ENCODE measurements at places on chromosomes 1 and 21. TPM values are rescaled to one million over a fixed set of nuclear protein-coding genes. Genes with fewer than 3 reads are reported as not detected.

GRCh38 chr1:183693521-183693920 lies 40.4 kb upstream of the APOBEC4 start:
- no peak for DNase-seq

DNA sequence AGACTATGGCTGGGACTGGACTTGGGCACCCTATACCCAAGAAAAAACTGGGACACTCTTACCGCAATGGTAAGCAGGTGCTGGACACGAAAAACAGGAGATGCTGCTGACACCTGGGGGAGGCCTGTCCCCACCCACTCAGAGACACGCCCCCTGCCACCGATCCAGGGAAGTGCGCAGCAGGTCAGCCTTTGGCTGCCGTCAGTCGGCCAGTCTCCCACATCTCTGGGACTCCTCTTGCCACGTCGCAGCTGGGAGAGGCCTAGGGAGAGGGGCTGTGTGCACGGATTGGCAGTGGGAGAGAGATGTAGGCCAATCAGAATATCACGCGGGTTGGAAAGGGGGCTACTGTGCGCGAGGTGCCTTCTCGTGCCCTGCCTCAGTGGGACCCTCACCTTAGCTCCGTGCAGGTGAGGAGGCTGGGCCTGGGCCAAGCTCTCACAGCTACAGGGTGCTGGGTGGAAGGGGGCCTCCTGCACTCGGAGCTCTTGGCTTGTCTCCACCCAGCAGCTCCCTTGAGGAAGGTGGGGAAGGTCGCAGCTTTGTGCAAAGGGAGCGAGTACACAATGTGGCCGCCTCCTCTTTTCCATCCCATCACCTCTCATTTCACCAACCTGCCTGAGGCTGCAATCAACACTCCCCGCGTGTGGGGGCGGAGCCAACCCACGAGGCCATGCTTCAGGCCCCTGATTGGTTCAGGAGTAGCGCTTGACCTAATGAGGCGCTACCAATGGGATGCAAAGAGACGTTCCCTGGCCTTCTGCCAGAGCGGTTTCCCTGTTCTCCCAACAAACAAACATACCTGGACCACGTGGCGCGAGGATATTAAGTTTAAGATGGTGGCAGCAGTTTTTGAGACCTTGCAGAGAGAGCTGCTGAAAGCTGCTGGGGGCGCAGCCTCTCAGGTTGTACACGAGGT lies 25.7 kb upstream of the LDLRAP1 start:
- DNase-seq, result no peak

GRCh38 chr1:98490099-98490498 lies 171.4 kb upstream of the SNX7 start:
- DNase-seq, result no peak

DNA sequence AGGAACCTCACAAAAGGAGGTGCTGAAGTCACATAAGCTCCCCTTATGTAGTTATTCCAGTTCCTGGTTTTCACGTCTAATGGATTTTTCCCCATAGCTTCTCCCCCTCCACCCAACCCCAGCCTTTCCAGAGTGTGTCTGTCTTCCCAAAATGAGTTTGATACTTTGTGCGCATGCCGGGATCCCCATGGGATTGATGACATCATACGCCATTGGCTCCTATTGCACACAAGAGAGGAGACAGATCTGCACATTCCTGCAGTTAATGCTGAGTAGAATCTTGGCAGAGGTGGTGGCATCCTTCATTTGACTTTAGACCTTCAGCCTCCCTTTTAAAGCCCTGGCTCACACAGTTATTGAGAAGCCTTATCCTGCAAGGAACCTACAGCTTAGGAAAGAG lies 71.4 kb downstream of the DDR2 start:
- DNase-seq, result no peak

TSPEAR gene
- total RNA-seq, result 0.52 TPM

TTLL10 gene
- total RNA-seq, result 0.78 TPM
